ENCODE measurements at places on chromosomes 12 and 14. TPM values are rescaled to one million over a fixed set of nuclear protein-coding genes. Genes with fewer than 3 reads are reported as not detected.

- DNase-seq: no peak
Measured at GRCh38 chr12:54432815-54433164, 13.7 kb upstream of the ITGA5 start.

GRCh38 chr14:61564618-61565091 is 130.7 kb upstream of the HIF1A start:
- DNase-seq: no peak

Gene RD3L
- total RNA-seq: not detected

Gene CYP27B1
- not detected for total RNA-seq

Gene AICDA
- total RNA-seq: not detected

DNA sequence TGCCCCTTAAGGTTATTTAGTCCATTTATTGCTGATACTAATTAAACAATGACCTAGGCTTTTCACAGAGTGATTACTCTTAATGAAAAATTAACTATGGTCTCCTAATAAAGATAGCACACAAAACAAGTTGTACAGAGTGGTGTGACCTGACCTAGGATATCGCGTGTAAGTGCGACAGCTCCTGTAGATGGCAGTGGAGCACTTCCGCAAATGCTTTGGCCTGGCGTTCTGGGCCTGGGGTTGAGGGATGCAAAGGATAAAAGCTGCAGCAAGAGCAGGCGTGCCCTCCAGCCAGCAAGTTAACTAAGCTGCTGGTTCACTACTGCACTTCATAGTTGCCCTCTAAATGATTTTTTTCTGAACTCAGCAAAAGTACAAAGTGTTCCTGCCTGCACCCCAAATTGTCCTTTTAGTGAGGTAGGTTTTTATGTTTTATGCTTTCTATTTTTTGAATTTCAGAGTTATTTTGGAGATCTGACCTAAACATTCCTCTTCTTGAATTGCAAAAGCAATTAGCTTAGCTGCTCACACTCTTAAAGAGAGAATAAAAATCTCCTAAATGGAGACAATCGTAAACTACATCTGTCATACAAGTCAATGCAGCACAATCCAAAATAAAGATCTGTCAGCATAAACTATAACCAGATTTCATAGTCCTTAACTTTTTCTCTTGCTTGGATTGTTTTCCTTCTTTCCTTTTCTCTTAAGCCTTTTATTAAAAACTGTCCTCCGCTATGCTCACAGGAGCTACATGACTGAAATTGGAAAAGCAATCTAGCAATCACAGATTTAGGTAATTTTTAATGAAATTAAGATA is 379.6 kb downstream of the LRIG3 start:
- DNase-seq: peak; percentile 8

Gene LHX5
- total RNA-seq: 0.41 TPM

GRCh38 chr14:103428723-103429556 is 43.7 kb downstream of the MARK3 start:
- no peak for DNase-seq

GRCh38 chr12:52622349-52622748 is 4.0 kb upstream of the KRT73 start:
- DNase-seq: no peak

Gene PLEKHH1
- total RNA-seq: 7.3 TPM

GRCh38 chr12:54562750-54563356 is 13.5 kb downstream of the PDE1B start:
- DNase-seq: no peak

Gene SOX5
- 107 TPM for total RNA-seq

Gene PEX5
- total RNA-seq: 71.7 TPM

GRCh38 chr12:99759444-99759843 is 111.9 kb downstream of the GARIN6 start:
- no peak for DNase-seq

Measured in frontal cortex (tissue), 4 donors.